ENCODE measurements at places on chromosomes 7 and 10.

GRCh38 chr10:122014652-122015248, 25.8 kb downstream of the TACC2 start:
- no peak for DNase-seq

DNA sequence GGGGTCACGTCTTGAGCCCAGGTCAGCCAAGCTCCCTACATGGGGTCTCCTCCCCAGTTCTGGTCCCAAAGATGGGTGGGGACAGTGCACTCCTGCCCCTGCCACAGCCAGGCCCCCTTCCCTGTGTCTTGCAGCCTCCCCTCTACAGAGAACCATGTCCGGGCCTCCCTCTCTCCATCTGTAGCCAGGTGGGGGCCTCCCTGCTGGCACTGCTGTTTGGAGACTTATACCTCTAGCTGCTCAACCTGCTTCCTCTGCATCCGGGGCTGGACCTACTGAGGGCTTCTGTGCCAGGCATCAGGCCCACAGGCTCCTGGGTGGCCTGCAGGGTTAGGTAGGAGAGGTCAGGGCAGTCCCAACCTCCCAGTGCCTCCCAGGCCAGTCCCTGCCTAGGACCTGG, 7.9 kb downstream of the SH2B2 start:
- DNase-seq: no peak

DNA sequence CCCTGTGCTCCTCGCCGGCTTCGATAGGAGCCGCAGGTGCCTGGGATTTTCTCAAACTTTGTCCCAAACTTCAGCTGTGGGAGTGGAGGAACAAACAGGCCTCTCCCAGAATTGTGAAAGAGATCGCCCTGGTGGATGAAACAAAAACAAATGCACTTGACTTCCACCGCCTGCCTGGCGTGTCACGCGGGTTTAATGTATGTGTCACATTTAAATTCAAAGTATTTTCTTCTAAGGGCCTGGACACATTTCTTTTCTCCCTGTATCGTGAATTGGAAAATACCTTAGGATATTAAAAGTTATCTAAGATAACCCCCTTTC, 694 bp upstream of the WASL start:
- DNase-seq: peak; percentile 73

- DNase-seq: peak; percentile 57
Observed at GRCh38 chr10:96496281-96496925, 17.3 kb downstream of the TLL2 start.

GRCh38 chr7:88928276-88928675, 132.7 kb upstream of the TEX47 start:
- no peak for DNase-seq

DNA sequence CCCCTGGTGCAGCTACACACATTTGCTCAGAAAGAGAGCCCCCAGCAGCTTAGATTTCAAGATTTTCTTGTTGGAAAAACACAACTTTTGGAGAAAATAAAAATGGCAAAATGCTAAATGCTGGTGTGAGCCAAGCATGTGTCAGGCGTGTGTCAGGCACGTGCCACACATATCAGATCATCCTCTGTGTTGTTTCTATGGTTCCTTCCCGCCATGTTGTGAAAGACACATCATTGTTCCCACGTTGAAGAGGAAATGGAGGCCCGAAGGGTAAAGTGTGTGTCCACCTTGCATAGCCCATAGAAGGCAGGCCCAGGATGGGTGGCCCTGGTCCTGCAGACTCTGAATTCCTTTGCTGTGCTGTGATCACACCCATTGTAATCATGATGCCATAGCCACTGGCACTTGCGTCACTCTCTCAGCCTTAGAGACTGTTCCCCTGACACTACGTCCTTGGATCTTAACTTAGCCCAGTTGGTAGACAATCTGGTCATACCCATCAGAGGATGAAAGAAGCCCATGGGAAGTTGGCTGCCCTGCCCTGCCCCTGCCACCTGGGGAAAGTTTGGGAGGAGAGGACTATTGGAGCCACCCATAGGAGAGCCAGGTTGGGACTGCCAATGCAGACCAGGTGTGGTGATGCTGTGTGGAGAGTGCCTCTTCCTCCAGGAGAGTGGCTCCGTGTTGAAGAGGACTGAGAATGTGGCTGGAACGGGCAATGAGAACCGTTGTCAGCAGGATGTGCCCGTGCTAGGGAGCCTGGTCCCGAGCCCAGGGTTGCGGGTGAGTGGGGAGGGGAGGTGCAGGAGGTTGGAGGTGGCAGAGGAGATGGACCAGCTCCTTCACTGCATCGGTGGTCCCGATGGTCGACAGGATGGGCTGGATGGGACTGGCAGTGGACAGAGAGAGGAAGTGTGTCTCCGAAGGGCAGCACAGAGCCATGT, 65.6 kb upstream of the IGFBP3 start:
- DNase-seq: no peak

DNA sequence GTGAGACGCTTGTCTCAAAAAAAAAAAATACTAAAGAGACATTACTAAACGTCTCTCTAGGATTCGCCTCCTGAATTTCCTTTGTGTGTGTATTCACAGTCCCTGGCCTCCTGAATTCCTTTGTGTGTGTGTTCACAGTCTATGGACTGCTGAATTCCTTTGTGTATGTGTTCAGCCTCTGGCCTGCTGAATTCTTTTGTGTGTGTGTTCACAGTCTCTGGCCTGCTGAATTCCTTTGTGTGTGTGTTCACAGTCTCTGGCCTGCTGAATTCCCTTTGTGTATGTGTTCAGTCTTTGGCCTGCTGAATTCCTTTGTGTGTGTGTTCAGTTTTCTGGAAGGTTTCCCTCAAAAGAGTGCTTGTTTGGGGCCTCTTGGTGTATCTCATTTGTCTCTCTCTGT, 8.2 kb downstream of the BMS1 start:
- peak; percentile 56 for DNase-seq

DNA sequence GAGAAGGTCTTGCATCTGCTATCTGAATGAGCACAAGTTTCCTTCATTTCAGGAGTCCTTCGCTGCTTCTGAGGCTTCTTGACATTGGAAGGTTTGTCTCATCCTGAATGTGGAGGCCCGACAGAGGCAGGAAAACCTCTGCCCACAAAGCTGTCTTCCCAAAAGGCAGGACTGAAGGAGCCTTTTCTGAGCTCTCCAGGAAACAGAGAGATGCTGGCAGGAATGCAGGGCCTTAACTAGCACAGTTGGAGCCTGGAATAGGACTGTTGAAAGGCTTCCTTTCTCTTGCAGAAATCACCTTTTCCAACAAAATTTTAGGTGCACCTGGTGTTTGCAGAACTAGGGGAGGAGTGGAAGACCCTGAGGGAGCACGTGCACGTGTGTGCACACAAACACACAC, 637.4 kb upstream of the MKI67 start:
- DNase-seq: no peak

GRCh38 chr10:56317603-56318002, 43.5 kb downstream of the ZWINT start:
- DNase-seq: no peak

DNA sequence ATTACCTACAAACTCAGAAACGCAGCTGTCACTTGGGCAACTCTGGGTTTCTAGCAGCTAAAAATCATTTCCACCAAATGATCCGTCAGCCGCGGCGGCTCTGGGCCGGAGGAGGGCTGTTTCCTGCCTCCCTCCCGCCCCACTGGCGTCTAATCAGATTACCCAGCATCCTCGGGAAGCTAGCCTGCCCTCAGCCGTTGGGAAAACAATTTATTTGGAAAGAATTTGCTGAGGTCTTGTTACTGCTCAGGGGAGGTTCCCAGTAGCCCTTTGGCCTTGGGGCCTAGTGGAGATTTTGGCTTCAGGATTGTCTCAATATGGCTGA, 65.0 kb upstream of the ADGRA1 start:
- no peak for DNase-seq

All from choroid plexus epithelial cell (primary cell).